ENCODE measurements at places on chromosomes 7 and 10.

GRCh38 chr7:115724400-115725056 lies 306.0 kb downstream of the TFEC start:
- no peak for DNase-seq

DNA sequence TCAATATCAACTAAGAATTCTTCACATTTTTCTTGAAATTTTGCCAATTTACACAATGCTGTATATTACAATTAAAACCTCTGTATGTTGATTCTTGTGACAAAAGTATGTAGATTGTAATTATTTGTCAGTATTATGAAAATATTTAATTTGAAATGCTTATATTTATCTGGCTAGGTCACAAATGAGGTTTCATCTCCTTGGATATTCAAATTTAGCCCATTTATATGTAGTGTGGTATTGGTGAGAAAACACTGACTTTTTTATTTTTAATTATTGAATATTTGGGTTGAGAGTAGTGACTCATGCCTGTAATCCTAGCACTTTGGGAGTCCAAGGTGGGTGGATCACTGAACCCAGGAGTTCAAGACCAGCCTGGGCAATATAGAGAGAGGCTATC lies 2.9 kb upstream of the RARRES2 start:
- no peak for DNase-seq

DNA sequence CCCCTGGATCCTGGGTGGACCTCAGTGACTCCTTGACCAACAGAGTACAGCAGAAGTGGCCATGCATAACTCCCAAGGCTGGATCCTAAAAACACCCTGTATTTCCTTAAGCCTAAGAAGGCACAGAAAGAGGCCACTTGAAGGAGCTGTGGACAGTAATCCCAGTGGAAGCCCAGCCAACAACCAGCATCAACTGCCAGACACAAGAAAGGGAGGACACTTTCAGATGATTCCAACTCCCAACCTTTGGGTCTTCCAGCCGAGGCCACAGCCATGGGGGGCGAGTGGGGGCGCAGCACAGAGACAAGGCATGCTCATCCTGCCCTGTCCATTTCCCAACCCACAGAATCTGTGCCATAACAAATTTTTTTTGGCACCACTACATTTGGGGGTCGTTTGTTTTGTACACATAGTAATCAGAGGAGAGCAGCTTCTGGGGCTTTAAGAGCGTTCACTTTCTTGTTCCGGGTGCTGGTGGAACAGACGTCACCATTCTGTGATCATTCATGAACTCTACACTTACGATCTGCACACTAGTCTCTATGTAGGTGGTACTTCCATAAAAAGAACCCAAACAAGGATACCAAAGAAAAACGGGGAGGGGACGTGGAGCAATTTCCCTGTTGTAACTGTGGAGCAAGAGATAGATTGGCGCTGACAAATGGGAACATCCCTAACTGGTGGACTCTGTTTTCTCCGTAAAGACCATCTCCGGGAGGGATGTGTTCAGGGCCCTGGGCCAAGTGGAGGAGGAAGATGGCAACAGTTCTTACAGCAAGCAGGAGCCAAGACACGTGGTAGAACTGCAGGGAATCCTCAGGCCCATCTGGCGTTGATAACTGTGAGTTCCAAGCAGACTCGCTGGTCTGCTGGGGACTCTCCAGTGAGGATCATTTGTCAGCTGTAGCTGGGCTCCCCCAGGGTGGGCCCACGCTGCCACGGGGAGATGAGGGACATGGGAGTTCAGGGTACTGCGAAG lies 6.0 kb upstream of the SLC29A3 start:
- no peak for DNase-seq

- no peak for DNase-seq
Observed at GRCh38 chr10:37680243-37680683, 177.1 kb downstream of the ZNF248 start.

Data from Karpas-422 (cell line).